ENCODE measurements at places on chromosomes 3 and 15. TPM values are rescaled to one million over a fixed set of nuclear protein-coding genes. Genes with fewer than 3 reads are reported as not detected.

ISLR gene
- total RNA-seq: 24.0 TPM

SLC28A2 gene
- 0.81 TPM for total RNA-seq

TMEM266 gene
- total RNA-seq: 12.4 TPM

CILP gene
- total RNA-seq: 8.0 TPM

CD86 gene
- 4.5 TPM for total RNA-seq

TMEM87A gene
- total RNA-seq: 92.9 TPM

FANCD2OS gene
- total RNA-seq: 14.3 TPM

PLXNA1 gene
- total RNA-seq: 79.7 TPM

FMN1 gene
- total RNA-seq: 47.4 TPM

IQCF5 gene
- 34.3 TPM for total RNA-seq

FETUB gene
- 0.79 TPM for total RNA-seq

SLC51A gene
- 27.2 TPM for total RNA-seq

FAM3D gene
- total RNA-seq: 0.19 TPM

PTPRG gene
- total RNA-seq: 75.4 TPM

ACKR4 gene
- not detected for total RNA-seq

CPNE9 gene
- 0.31 TPM for total RNA-seq

TTC21A gene
- total RNA-seq: 101 TPM

A4GNT gene
- total RNA-seq: not detected

CCR3 gene
- not detected for total RNA-seq

FBLN2 gene
- total RNA-seq: 334 TPM

C3orf22 gene
- 61.4 TPM for total RNA-seq

LRTM1 gene
- total RNA-seq: not detected

NMNAT3 gene
- total RNA-seq: 23.9 TPM

GOLGA6L7 gene
- total RNA-seq: 13.6 TPM

CYP8B1 gene
- total RNA-seq: not detected

VWA5B2 gene
- 17.6 TPM for total RNA-seq

SMAD6 gene
- total RNA-seq: 17.5 TPM

SOX14 gene
- not detected for total RNA-seq

C3orf70 gene
- 33.5 TPM for total RNA-seq

SFMBT1 gene
- total RNA-seq: 143 TPM

BCL2A1 gene
- total RNA-seq: not detected

SLC6A11 gene
- 6.9 TPM for total RNA-seq

CKMT1B gene
- not detected for total RNA-seq

B3GNT5 gene
- total RNA-seq: 6.3 TPM

TMC3 gene
- 0.31 TPM for total RNA-seq

IGDCC3 gene
- 6.5 TPM for total RNA-seq

GCHFR gene
- total RNA-seq: 8.5 TPM

KCNH8 gene
- total RNA-seq: 7.1 TPM

RASGRP1 gene
- total RNA-seq: 9.2 TPM

KBTBD12 gene
- total RNA-seq: 1.6 TPM

LTF gene
- 0.43 TPM for total RNA-seq

TTLL13 gene
- 18.0 TPM for total RNA-seq

ACP3 gene
- total RNA-seq: 7.9 TPM

CRYGS gene
- total RNA-seq: 6.1 TPM

DNAJC19 gene
- total RNA-seq: 28.1 TPM

TGM4 gene
- 1.4 TPM for total RNA-seq

GOLGA8T gene
- 9.0 TPM for total RNA-seq
